ENCODE measurements at places on chromosomes 3 and 15.

DNA sequence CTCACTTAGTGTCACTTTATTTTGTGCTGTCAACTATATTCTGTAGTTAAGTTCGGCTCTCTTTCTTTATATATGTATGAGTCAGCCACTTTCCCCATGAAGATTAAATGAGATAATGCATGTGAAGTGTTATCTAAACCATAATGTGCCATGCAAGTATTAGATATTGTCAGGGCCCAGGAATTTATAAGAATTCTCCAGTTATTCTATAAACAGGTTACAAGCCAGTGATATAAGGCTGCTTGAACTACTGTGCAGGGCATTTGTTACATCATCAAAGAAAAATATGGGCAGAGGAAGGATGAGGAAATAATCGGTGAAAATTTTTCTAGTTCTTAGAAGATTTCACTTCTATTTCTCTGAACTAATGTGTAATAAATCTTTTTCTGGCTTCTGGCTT is 1049.0 kb upstream of the NR2F2 start:
- DNase-seq: no peak

DNA sequence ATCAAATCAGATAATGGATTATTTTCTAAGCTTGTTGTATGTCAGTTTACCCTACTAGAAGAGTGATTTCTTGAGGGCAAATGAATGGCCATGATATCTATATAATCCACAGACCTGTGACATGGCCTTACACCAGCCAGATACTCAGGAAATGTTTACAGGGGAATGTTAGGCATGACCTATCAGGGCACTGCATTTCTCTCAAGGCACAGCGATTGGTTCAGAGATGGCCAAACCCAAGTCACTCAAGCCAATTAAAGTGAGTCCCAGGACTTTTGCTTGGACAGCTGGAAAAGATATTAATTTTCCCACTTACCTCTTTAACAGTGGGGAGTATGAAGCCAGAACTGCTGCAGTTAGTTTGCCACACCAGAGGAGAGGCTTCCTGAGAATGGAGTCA is 28.7 kb upstream of the GATA2 start:
- no peak for DNase-seq

DNA sequence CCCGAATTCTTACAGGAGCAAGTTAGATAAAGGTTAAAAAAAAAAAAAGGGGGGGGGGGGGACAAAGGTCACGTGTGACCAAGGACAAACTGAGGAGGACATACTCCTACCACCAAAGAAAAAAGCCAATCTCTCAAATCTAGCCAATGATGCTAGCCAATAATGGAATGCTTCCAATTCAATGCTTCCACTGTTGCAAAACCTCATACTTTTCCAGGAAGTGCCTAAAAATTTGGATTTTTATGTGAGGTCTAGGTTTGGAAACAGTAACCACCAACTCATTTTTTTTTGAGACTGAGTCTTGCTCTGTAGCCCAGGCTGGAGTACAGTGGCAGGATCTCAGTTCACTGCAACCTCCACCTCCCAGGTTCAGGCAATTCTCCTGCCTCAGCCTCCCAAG is 11.4 kb downstream of the MSL2 start:
- DNase-seq: no peak

GRCh38 chr3:77459926-77460325 is 420.0 kb downstream of the ROBO2 start:
- DNase-seq: no peak

GRCh38 chr3:4812591-4812990 is 166.6 kb upstream of the BHLHE40 start:
- no peak for DNase-seq

DNA sequence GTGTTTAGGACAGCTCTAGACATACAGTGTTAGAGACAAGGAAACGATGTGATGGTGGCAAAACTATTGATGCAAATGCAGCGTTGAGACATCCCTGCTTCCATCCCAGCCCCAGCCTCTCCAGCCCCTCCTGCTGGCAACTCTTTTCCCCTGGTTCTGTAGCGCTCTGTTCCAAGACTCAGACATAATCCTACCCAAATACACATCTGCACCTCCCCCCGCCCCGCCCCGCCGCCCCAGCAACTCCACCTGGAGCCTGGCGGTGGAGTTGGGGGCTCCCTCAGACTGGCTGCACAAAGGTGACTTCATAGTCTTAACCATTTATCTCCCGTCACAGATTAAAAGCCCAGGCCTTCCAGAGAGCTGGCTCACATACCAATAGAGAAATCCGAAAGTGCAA is 7.2 kb upstream of the SEC22A start:
- DNase-seq: no peak

DNA sequence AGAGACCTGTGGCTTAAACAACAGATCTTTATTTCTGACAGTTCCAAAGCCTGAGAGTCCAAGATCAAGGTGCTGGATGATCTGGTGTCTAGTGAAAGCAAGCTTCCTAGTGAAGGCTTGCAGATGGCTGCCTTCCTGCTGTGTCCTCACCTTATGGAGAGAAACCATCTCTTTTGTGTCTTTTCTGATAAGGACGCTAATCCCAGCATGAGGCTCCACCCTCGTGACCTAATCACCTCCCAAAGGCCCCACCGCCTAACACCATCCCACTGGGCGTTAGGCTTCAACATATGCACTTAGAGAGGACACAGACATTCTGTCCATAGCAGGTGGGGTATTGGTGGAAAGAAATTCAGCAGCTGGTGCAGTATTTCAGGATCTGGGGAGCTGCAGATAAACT is 19.8 kb upstream of the LYSMD4 start:
- DNase-seq: no peak

GRCh38 chr15:36673039-36673438 is 93.6 kb downstream of the CDIN1 start:
- DNase-seq: no peak

- no peak for DNase-seq
These were observed 84.2 kb upstream of the ARRDC4 start for GRCh38 chr15:97876281-97876675.

- peak; percentile 46 for DNase-seq
These were observed 29.0 kb upstream of the FURIN start for GRCh38 chr15:90839187-90840071.

GRCh38 chr3:71651625-71652024 is 68.1 kb upstream of the FOXP1 start:
- no peak for DNase-seq

- DNase-seq: no peak
These were observed 2.7 kb downstream of the ALS2CL start for GRCh38 chr3:46690798-46691197.

- no peak for DNase-seq
These were observed 614.4 kb upstream of the NR2F2 start for GRCh38 chr15:95715906-95716656.

GRCh38 chr15:76678766-76679165 is 226.4 kb downstream of the SCAPER start:
- no peak for DNase-seq

DNA sequence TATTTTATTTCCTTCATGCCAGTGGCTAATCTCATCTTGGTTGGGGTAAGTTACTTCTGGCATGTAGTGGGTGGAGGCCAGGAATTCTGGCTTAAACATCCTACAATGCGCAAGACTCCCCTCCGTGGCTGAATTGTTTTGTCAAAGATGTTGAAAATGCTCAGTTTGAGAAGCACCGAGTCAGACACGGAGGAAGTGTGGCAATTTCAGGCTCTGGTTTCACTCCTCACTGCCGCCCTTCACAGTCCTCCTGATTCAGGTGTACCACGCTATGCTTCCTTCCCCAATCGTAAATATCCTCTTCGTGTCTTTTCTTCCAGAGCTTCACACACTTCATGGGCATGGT is 150.7 kb downstream of the OPA1 start:
- no peak for DNase-seq

GRCh38 chr15:95557226-95558046 is 773.1 kb upstream of the NR2F2 start:
- no peak for DNase-seq

DNA sequence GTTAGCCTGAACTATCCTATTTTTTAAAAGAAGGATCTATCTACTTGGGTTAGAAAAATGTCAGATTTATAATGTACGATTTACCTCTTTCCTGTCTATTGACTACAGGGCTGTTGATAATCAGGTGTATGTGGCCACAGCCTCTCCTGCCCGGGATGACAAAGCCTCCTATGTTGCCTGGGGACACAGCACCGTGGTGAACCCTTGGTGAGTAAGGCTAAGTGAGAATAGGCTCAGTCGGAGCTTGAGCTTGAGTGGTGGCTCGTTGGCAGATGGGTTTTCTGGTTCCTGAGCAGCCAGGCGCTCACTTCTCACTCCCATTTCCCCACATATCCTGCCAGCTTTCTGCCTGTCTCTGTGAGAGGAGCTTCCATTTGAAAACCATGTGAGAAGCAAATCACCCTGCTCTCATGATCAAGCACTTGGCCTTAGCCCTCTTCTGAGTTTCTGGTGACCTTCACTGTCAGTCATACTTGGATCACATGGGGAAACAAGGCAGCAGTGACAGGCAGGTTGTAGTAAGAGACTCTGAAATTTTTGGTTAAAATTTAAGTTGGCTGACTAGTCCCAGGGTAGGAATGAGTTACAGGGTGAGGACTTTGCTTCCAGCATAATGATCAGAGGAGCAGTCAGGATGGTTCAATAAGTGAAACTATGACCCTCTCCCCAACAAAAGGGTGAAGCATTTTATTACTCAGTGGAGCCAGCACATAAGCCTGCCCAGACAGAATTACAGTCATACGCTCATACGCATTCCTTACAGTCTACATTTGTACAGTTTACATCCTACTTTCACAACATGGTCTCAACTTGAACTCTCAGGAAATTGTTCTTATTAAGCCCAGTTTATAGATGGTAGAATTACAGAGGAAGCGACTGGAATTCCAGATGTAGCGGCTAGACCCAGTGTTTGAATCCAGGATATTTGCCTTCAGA is 18.0 kb downstream of the NIT2 start:
- no peak for DNase-seq

DNA sequence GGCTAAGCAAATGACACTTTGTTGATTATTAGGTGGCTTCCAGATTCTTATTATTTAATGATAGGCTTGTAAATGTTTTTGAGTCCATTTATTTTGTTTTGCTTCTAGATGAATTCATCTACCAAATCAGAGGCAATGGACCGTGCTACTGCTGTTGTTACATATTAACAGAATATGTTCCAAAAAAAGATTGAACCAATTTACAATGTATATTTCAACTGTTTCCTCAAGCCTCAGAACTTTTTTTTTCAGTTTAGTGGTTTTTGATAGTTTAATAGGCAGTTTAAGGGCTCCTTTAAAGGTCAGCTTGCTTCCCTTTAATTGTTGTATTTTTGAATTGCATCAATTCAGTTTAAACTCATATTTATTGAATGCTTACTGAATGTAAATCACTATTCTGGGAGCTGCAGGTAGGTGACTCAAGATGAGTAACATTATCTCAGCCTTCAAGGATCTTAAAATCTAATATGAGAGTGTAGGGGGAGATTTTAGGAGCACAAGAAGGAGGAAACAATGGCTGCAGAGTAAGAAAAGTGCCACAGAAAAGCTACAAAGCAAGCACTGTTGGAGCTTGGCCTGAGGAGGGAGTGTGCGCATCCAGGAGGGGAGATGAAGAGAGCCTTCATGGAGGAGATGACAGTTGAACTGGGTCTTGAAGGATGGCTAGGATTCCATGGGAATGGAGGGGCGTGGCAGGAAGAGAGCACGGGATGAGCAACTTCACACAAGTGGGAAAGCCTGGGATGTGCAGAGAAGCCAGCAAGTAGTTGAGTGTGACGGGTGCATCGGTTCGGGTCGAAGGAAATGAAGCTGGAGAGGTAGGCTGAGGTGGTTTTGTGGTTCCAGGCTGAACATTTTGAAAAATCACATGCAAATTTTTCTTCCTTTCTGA is 14.7 kb downstream of the MAP2K1 start:
- peak; percentile 23 for DNase-seq

DNA sequence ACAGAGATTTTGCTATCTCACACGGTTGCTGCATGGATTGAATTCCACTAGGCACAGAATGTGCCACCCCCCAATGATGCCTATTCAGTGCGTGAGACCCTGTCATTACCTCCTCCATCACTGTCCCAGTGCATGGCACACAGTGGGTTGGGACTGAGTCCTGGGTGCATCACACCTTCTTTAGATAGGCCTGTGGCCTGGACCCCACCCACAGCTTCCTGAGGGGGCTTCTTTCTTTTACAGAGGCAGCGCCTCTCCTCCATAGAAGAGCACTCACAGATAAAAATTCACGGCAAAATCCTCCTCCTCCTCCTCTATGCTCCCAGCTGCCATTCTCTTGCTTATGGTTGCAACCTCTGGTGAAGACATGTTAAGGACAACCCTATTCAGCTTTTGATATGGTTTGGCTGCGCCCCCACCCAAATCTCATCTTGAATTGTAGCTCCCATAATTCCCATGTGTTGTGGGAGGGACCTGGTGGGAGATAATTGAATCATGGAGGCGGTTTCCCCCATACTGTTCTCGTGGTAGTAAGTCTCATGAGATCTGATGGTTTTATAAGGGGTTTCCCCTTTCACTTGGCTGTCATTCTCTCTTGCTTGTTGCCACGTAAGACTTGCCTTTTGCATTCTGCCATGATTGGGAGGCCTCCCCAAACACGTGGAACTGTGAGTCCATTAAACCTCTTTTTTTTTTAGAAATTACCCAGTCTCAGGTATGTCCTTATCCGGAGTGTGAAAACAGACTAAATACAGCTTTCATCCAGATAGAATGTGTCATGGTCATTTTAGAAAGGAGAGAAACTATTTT is 147.6 kb downstream of the KLF13 start:
- DNase-seq: peak; percentile 41

- DNase-seq: no peak
These were observed 61.8 kb downstream of the ITGA11 start for GRCh38 chr15:68369931-68370767.

GRCh38 chr15:90646662-90647305 is 70.4 kb upstream of the BLM start:
- no peak for DNase-seq

- DNase-seq: no peak
These were observed 12.8 kb downstream of the SH3BP5 start for GRCh38 chr3:15319575-15319974.

- no peak for DNase-seq
These were observed 109.7 kb downstream of the BDH1 start for GRCh38 chr3:197445896-197446699.

DNA sequence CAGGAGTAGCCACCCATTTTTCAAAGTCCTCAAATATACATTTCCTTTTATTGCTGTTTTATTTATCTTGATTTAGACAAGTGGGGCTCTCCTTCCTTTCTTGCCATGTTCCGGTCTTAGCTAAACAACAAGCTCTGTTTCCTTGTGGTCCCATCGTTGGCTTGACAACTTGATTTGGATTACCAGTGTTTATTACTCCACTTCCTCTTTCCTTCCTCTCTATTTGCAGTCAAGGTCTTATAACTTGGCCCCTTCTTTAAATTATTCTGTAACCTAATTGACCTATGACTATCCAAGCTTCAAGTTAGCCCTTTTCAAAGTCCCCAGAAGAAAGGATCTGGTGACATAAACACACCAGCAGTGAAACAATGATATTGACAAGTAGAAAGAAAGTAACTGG is 130.6 kb upstream of the STT3B start:
- no peak for DNase-seq

GRCh38 chr3:177881351-177881750 is 654.9 kb upstream of the KCNMB2 start:
- DNase-seq: no peak

- DNase-seq: peak; percentile 17
These were observed 2.9 kb downstream of the GATA2 start for GRCh38 chr3:128489927-128490649.

All from activated naive CD8-positive, alpha-beta T cell treated with anti-CD3 and anti-CD28 coated beads, Interleukin-2, amount 50 U/mL, for 24 hours (primary cell).